ENCODE measurements at places on chromosomes 5 and 9. TPM values are rescaled to one million over a fixed set of nuclear protein-coding genes. Genes with fewer than 3 reads are reported as not detected.

DNA sequence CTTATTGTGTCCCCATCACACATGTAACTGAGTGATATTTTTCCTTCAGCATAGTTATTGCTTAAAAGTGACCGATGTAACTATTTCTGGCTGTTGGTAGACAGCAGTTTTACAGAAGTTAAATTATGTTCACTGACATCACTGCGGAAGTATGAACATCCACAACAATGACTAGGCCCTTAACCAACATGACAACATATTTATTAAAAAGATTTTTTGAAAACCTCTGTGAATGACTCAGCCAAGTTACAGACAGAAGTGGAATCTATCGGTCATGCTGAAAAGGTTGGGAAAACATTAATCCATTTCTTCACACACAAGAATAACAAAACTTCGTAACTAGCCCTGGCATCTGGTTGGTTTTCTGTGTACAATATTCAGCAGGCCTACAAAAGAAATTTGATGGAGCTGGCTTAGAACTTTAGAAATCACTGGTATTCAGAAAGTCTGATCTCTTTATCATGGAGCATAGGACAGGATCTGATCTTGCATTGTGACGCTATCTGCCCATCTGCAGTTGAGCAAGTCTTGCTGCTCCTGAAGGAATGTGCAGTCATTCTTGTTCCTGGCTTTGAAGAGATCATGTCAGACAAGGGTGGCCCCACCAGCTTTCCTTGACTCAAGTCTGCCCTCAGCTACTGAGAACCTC is 6.5 kb downstream of the GLIS3 start:
- DNase-seq, result no peak

DNA sequence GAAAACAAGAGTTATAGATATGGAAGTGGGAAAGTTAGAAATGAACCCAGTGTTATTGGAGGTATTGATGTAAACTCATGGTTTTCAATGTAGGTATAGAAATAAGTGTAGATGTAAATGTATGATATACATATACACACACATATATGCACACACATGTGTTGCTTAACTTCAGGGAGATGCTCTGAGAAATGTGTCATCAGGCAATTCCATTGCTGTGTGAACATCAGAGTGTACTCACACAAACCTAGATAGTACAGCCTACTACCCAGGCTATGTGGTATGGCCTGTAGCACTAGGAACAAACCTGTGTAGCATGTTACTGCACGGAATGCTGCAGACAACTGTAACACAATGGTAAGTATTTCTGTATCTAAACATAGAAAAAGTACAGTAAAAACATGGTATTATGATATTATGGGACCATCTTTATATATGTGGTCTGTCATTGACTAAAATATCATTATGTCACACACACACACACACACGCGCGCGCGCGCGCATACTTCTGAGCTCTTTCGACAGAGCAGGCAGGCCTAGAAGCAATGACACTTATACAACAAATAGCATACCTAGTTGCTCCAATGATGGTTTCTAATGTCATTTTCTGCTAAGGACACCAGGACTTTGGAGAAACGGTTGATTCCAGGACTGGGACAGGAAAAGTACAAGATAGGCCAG is 86.6 kb downstream of the MACROH2A1 start:
- DNase-seq, result no peak

GRCh38 chr9:107973451-107973850 is 483.9 kb upstream of the KLF4 start:
- no peak for DNase-seq

Gene ZNF454
- total RNA-seq, result 2.3 TPM
